ENCODE measurements at places on chromosomes 11 and 22. TPM values are rescaled to one million over a fixed set of nuclear protein-coding genes. Genes with fewer than 3 reads are reported as not detected.

The POU2F3 gene
- not detected for total RNA-seq

DNA sequence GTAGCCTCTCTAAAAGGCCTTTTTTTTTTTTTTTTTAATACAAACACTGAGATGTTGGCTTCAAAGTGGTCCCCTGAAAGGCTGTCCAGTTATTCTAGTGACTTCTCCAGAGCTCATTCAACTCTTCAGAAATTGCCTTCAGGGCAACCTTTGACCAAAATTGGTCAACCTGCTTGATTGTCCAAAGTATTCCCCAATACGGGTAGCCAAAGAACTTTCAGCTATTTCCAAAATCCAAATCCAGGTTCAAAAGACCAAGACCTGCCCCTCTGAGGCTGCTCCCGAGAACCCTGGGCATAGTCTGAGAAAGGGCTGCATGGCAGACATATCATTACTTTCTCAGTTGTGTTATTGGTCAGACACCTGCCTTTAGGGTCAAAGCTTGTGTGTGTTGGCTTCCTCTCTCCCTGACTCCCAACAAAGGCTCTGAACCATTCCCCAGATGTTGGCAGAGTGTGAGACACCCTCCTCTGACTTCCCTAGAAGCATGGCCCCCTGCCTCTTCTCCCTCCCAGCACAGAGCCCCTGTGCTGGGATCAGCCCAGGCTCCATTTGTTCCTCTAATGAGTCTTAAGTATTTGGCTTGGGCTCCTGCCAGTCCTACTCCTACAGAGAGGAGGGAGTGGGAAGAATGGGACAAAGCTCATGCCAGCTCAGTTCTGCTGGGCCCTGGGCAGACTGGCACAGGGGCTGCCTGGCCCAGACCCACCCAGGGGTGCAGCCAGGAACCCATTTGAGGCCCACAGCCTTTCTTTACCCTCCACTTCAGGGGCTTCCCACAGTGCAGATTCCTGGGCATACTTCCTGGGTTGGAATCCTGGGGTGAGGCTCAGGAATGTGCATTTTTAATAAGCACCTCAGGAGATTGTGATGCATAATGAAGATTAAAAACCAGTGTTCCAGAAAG, 30.3 kb downstream of the TNKS1BP1 start:
- DNase-seq, result peak; percentile 47

GRCh38 chr11:11946180-11946579, 62.2 kb downstream of the DKK3 start:
- DNase-seq, result no peak

DNA sequence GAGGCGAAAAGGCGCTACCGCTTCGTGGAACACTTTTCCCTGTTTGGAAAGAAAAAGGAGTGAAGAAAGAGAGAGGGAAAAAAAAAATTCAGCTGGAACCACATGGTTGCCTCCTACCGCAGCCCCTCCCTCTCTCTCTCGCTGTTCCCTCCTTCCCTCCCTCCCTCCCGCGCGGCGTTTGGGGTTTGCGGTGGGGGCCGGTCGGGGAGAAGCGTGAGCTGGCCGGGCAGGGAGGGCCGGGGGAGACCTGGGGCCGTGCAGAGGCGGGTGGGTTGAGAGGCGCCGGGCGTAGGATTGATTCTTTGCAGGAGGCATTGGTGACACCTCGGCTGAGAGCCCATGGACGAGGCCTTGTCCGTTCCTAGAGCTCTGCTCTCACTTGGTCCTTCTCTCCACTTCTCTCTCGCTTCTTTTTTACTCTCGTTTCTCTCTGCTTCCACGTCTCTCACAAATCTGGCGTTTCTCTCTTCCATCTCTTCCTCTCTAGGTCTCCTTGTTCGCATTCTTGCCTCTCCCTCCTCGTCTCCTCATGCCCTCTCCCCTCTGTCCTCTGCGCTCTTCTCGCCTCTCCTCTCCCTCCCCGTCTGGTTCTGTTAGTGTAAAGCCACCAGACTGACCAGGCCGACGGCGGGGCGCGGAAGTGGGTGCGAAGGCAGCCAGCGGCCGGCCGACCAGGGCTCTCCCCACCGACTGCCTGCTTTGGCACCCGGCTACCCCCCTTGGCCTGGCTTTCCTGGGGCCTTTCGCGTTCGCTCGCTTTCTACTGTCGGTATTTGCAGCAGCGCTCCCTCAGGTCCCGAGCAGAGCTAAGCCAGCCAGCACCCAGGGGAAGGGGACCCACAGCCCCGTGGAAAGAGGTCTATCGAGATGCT, at the start of gene CLMP:
Gene CLMP, minus strand, starts transcription at position 61 of the 872 bp plus-strand sequence. CDS start 308 bp downstream, outside the sequence.
- peak; percentile 53 for DNase-seq

GRCh38 chr11:61773809-61774208, 18.6 kb downstream of the TMEM258 start:
- no peak for DNase-seq
